ENCODE measurements at places on chromosomes 12 and 14. TPM values are rescaled to one million over a fixed set of nuclear protein-coding genes. Genes with fewer than 3 reads are reported as not detected.

DNA sequence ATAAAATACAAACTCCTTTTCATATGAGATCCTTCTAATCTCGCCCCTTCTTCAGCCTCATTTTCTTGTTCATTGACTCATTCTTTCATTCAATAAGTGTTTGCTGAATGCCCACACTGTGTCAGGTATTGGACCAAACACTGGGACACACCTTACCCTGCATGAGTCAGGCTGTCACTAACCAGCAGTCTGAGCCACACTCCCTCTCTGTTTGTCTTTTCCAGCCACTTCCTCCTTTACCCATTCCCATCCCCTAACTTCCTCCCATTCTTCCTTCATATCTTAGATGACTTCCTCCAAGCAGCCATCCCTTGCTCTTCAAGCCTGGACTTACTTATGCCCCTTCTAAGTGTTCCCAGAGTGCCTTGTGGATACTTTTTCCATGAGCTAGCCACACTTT lies 27.0 kb upstream of the HIF1A start:
- peak; percentile 97 for DNase-seq

GRCh38 chr12:74424778-74425177 lies 112.9 kb upstream of the ATXN7L3B start:
- DNase-seq: no peak

NXPH4 gene
- total RNA-seq: 15.1 TPM

DNA sequence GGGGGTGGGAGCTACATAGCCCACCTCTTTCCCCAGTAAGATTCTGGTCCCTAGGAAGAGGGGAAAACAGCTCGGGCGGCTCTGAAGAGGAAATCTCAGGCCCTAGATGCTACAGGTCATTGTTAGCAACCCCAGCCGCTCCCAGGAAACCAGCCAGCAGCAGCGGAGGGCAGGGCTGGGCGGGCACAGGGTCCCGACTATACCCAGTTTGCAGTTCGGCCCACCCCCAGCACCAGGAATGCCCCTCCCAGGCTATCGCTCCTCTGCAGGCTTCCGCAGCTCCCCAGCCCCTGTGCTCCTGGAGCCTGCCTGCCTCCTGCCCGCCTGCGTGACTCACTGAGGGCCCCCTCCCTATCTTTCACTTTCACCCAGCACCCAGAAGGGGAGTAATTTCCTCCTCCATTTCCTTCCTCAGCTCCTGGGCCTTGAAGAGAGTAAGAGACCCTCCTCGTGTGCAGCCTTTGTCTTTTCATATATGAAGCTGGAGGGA lies 27.2 kb upstream of the PNMA1 start:
- DNase-seq: peak; percentile 80

OLR1 gene
- total RNA-seq: not detected
